Calu3 (cell line): ENCODE measurements at places on chromosomes 1 and 21. TPM values are rescaled to one million over a fixed set of nuclear protein-coding genes. Genes with fewer than 3 reads are reported as not detected.
A peak's percentile ranks its signal among the peaks of the same experiment; 100 is the strongest.

- no peak overlapping the region for H3K4me3 ChIP-seq
- no peak for DNase-seq
- H3K27ac ChIP-seq, result no peak overlapping the region
- H3K4me1 ChIP-seq, result no peaks in the 10 kb centered on the region
- no peaks in the 10 kb centered on the region for H3K27me3 ChIP-seq
Measured at GRCh38 chr1:6465461-6466005, 440 bp downstream of the TNFRSF25 start.

OPTC gene
- not detected in 2 replicates for total RNA-seq

- H3K27me3 ChIP-seq, result no peaks in the 10 kb centered on the region
- H3K4me1 ChIP-seq, result peaks cover 9% of the 10 kb centered on the region
- H3K27ac ChIP-seq, result no peak overlapping the region
- no peak for DNase-seq
- H3K4me3 ChIP-seq, result no peak overlapping the region
Measured at GRCh38 chr21:30232011-30232410, 16.1 kb upstream of the CLDN8 start.

- no peak for DNase-seq
- no peaks in the 10 kb centered on the region for H3K36me3 ChIP-seq
- H3K27ac ChIP-seq, result no peak overlapping the region
- no peaks in the 10 kb centered on the region for H3K4me1 ChIP-seq
Measured at GRCh38 chr1:77143529-77144121, 75.6 kb downstream of the PIGK start.

CFH gene
- 26.1 and 43.9 TPM in 2 replicates for total RNA-seq

GRCh38 chr1:208172423-208173145 lies 71.6 kb downstream of the PLXNA2 start:
- H3K36me3 ChIP-seq, result no peaks in the 10 kb centered on the region
- no peak overlapping the region for H3K4me3 ChIP-seq
- H3K4me1 ChIP-seq, result peaks cover 21% of the 10 kb centered on the region
- no peaks in the 10 kb centered on the region for H3K27me3 ChIP-seq

GRCh38 chr1:92583821-92584760 lies 97.4 kb upstream of the GFI1 start:
- no peak overlapping the region for H3K4me3 ChIP-seq
- no peaks in the 10 kb centered on the region for H3K36me3 ChIP-seq
- no peak overlapping the region for H3K27ac ChIP-seq

GRCh38 chr1:35886577-35887431 lies 3.8 kb downstream of the AGO1 start:
- peaks cover 17% of the 10 kb centered on the region for H3K36me3 ChIP-seq
- H3K4me1 ChIP-seq, result peaks cover 33% of the 10 kb centered on the region
- peak overlapping the region; percentile 38 for H3K4me3 ChIP-seq
- H3K27ac ChIP-seq, result peak overlapping the region; percentile 45
- no peak for DNase-seq

GRCh38 chr21:33265664-33266049 lies 510 bp upstream of the IL10RB start:
- no peaks in the 10 kb centered on the region for H3K27me3 ChIP-seq
- H3K4me1 ChIP-seq, result peaks cover 46% of the 10 kb centered on the region
- no peak for DNase-seq
- H3K27ac ChIP-seq, result peak overlapping the region; percentile 58
